ENCODE measurements at places on chromosomes 5 and 9.

DNA sequence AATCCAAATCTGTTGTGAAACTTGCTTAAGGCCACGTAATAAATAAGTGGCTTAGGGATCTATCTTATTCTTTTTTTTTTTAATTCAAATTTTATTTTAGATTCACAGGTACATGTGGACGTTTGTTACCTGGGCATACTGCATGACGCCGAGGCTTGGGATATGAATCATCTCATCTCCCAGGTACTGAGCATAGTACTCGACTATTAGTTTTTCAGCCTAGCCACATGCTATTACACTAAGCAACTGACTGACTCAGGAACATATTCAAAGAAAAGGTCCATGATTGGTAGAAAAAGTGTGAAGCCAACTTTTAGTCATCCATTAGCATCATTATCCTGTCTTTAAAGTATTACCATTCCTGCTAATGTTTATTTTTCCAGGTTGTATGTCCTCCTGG, 1103.5 kb upstream of the DMAC1 start:
- no peak for DNase-seq

DNA sequence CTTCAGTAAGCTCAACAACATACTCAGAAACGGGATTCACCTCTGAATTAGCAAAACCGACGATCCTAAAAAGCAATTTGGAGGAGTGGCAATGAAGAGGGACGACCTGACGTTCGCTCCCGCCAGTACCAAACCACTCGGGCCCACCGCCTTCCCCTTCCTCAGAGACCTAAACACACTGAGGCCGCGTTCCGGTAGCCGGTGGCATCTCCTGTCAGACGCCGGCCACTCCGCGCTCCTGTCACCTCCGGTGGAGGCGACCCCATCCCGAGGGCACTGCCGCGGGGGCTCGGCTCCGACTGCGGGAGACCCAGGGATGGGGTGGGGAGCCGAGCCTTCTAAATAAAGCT, 617 bp downstream of the PPP6C start:
- peak; percentile 48 for DNase-seq

GRCh38 chr5:96297867-96298266, 135.2 kb downstream of the PCSK1 start:
- DNase-seq = no peak

- no peak for DNase-seq
Measured at GRCh38 chr5:114419959-114420358, 58.1 kb downstream of the KCNN2 start.

- no peak for DNase-seq
Measured at GRCh38 chr5:173594061-173594460, 22.4 kb downstream of the BOD1 start.

DNA sequence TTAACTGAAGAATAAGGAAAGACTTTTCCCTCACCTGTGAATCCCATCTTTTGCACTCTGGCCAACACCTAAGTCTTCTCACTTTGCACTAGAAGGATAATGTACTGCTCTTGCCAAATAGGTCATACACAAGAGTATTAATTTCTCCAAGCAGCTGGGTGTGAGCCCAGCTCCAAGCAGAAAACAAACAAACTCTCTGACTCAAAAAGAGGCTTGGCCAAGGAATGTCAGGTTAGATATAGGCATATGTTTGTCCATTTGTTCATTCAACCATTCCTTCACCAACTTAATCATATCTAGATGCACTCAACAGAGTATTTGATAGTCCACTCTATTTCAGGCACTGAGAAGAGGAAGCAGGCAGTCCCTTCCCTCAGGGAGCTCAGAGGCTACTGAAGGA, 84.4 kb downstream of the HTR4 start:
- DNase-seq = no peak

- DNase-seq = no peak
Measured at GRCh38 chr5:110838961-110839360, 100.2 kb downstream of the SLC25A46 start.

GRCh38 chr5:73987915-73988314, 361.9 kb downstream of the ARHGEF28 start:
- DNase-seq = no peak

- DNase-seq = no peak
Measured at GRCh38 chr5:55720188-55720703, 8.1 kb upstream of the SLC38A9 start.

DNA sequence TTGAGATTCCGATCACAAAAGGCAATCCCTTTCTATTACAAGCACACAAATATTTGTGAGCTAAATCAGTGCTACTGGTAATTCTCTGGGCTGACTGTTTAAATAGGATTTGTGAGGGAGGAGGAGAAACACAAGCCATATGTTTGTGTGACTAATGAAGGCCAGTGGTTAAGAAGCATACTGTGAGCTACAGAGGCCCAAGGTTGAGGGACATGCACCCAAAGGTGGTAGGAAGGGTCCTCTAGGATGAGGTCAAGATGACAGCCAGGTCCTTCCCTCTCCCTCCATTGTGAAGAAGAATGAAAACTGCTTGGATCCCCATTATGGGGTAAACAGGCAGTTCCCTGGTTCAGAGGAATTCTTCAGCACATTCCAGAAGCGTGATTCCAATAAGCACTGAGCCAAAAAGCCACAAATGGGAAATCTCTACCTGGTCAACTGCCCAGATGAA, 83.9 kb downstream of the SPOCK1 start:
- no peak for DNase-seq

DNA sequence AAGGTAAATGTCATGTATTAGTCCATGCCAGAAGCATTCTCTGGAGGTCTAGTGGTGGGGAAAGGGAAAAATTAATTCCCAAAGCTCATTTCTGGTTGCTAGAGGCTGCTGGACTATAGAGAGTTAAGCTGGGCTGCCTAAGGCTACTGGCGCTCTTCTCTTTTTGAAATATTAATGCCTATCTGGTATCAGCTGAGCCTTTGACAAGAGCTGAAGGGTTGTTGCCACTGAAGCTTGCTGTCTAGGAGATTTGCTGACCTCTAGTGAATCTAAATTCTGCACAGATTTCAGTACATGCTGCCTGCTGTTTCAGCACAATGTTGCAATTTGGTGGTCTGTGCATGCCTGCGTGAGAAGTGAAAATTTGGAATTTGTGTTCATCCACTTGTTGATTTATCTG, 29.1 kb upstream of the PLCXD3 start:
- no peak for DNase-seq

- DNase-seq = no peak
Measured at GRCh38 chr5:94944160-94944559, 325.7 kb downstream of the SLF1 start.

DNA sequence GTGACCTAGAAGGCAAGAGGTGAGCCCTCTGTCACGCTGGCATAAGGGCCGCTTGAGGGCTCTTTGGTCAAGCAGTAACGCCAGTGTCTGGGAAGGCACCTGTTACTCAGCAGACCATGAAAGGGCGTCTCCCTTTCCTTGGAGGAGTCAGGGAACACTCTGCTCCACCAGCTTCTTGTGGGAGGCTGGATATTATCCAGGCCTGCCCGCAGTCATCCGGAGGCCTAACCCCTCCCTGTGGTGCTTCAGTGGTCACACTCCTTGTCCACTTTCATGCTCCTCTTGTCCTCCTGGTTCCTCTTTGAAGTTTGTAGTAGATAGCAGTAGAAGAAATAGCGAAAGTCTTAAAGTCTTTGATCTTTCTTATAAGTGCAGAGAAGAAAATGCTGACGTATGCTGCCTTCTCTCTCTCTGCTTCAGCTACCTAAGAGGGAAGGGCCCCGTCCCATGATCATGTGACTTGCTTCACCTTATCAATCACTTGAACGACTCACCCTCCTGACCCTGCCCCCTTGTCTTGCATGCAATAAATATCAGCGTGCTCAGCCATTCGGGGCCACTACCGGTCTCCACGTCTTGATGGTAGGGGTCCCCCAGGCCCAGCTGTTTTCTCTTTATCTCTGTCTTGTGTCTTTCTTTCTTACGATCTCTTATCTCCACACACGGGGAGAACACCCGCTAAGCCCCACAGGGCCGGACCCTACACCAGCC, 16.7 kb upstream of the SCGB3A1 start:
- no peak for DNase-seq

- DNase-seq = no peak
Measured at GRCh38 chr9:1869843-1870242, 145.3 kb upstream of the SMARCA2 start.

GRCh38 chr5:67257500-67257899, 60.9 kb upstream of the CD180 start:
- no peak for DNase-seq

DNA sequence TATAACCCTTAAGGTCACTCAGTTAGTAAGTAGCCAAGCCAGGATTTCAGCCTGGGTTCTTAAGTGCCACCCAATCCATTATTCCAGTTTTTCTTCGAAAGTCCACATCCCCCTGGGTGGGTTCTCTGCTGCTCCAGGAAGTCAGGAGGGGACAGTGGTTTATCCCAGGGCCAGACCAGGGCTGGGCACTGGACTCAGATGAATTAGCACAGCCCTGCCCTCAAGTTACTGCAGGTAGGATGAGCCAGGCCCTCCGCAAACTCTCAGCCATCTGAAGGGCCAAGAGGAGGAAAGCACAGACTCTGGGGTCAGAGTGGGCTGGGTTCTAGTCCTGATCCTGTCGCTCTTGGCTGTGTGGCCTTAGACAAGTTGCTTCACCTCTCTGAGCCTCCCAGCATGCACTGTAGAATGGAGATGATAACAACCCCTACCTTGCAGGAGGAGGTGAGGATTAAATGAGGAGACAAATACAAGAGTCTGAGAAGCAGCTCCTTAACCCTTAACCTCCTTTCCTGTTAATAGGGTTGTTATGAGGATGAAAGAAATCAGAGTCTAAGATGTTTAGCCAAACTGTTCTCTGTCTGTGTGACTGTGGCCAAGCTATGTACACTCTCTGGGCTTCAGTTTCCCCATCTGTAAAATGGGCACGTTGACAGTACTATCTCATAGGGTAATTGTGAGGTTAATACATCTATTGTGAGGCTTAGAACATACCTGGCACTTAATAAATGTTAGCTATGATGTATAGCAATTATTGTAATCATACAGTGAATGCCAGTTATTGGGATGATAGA, 6.8 kb upstream of the NEURL1B start:
- no peak for DNase-seq

GRCh38 chr5:3394891-3395599, 200.6 kb upstream of the IRX1 start:
- DNase-seq = no peak

GRCh38 chr5:58919833-58920232, 337.0 kb downstream of the RAB3C start:
- no peak for DNase-seq

DNA sequence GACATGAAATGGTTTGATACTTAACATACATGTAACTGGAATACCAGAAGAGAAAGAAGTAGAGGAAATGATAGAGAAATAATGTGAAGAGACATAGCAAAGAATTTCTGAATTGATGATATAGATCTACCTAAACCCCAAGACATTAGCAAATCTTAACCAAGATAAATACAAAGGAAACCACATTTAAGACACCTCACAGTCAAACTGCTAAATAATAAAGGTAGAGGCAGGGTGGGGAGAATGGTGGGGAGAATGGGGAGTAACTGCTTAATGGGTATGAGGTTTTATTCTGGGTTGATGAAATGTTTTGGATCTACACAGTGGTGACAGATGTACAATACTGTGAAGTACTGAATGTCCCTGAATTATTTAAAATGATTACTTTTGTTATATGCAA, 17.5 kb downstream of the CARNMT1 start:
- no peak for DNase-seq

- no peak for DNase-seq
Measured at GRCh38 chr5:40716000-40716399, 36.3 kb downstream of the PTGER4 start.

- DNase-seq = no peak
Measured at GRCh38 chr9:642014-642413, 199.5 kb upstream of the DMRT1 start.

DNA sequence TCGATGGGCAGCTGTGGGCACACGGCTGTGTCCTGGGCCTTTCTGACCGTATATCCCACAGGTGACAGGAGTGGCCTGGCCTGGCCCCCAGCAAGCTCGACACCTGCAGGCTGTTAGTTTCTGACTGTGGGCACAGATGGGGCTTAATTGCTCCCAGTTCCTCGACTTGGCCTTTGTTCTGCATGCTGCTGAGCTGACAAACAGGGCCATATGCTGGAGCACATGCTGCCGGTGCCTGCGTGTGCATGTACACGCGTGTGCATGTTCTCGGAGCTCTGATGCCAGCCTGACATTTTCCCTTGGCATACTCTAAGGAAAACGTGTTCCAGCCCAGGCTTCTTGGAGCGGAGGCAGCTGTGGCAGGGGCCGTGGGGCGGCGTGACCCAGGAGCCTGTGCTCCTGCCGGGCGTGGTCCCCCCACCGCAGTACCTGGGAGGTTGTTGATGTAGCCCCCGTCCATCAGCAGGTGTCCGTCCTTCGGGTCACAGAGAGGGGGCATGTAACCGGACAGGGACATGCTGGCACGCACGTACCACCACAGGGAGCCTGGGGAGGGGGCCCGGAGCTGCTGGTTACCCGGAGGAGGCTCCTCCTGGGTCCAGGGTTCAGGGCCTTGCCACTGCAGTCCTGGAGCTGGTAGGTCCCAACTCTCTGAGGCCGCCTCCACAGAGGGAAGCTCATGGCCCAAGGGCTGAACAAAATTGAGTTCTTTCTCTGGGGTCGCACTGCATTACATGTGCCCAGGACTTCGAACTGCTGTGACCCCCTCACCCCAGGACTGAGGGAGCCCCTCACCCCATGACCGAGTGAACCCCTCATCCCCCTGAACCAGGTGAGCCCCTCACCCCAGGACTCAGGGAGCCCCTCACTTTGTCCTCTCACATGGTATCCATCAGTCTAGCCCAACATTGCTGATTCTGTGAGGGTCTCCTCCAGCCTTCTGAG, 4.1 kb upstream of the NSMF start:
- no peak for DNase-seq

- DNase-seq = no peak
Measured at GRCh38 chr5:91885291-91886265, 502.5 kb upstream of the ARRDC3 start.

- DNase-seq = no peak
Measured at GRCh38 chr5:132053483-132053882, 7.0 kb upstream of the IL3 start.

DNA sequence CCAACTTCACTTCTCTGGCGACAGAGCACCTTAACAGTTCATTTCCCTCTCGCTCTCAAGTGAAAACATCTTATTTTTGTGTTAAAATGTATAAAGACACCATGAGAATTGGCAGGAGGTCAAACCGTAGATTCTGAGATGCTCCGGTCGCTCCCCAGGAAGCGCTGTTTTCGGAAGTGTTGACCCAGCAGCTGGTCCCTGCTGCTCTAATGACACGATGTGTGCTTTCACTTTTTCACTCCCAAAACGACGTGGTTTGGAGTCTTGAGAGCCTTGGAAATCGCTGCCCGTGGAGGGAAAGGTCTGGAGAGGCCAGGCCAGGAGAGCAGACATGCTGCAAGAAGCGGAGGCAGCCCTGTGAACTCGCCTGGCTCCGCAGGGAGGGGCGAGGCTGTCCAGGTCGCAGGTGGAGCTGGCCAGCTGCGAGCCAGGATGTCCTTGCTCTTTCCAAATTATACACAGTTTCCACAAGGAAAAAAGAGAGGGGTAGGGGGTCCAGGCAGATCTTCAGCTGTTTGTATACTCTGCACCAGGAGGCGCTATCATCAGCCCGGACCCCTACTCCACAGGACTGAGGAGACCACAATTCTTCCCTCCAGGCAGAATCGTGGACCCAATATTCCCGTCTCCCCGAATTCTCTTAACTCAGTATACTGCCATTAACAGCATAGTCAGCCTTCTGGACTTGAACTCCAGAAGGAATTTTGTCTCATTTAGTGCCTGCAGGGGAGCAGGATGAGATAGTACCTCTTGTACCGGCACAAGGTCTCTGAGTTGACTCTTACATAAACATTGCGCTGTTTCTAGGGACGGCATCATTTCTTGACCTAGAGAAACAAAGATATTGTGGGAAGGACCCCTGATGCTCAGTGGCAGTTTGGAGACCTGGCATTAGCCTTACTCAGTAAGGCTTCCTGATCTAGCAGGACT, 248.6 kb upstream of the ANKRD55 start:
- DNase-seq = peak; percentile 68

GRCh38 chr9:37337301-37337890, 85.1 kb upstream of the GRHPR start:
- no peak for DNase-seq
